Activated CD4-positive, alpha-beta memory T cell treated with anti-CD3 and anti-CD28 coated beads, Interleukin-2, amount 10 ng/mL, durations not matched to agents 7 days and 5 days (primary cell): ENCODE measurements at places on chromosomes 13 and 19. TPM values are rescaled to one million over a fixed set of nuclear protein-coding genes. Genes with fewer than 3 reads are reported as not detected.

DNA sequence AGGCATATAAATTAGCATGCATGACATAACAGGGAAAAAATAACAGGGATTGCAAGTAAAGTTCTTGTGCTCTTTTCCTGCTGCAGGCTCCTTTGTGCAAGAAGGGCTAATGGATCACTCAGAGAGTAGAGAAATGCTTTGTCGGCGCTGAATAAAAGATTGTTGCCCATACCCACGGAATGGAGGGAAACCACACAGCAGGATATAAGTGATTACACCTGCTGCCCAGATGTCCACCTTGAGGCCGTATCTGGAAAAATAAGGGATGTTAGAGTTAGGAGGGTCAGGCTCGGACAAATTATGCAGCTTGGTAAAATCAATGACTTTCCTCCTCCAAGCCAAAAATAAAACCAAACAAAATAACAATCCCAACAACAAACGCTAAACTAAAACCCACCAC is 322.3 kb downstream of the DCLK1 start:
- no peaks in the 10 kb centered on the region for H3K36me3 ChIP-seq
- no peak for DNase-seq
- H3K4me1 ChIP-seq: no peaks in the 10 kb centered on the region

DNA sequence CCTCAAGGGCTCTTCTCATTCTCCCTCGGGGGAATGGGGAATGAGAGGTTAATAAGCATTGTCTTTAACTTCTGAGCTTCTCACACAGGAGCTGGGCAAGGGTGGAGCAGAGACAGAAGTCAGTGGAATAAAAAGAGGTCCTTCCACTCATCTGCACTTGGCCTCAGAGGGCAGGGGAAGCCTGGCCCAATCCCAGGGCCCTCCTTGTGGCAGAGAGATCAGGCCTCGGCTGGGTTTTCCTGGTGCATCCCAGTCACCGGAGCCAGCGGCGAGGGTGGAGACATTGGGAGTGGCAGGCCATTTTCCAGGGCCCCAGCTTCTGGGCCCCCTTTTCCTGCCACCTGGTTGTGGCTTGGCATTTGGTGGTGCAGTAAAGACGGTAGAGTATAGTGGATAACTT is 10.6 kb downstream of the CALM3 start:
- DNase-seq: no peak
- H3K27ac ChIP-seq: peak overlapping the region; percentile 71
- peaks cover 48% of the 10 kb centered on the region for H3K36me3 ChIP-seq
- peaks cover 66% of the 10 kb centered on the region for H3K4me1 ChIP-seq
- H3K27me3 ChIP-seq: no peaks in the 10 kb centered on the region

- H3K4me1 ChIP-seq: no peaks in the 10 kb centered on the region
- no peaks in the 10 kb centered on the region for H3K36me3 ChIP-seq
- DNase-seq: no peak
- H3K27me3 ChIP-seq: no peaks in the 10 kb centered on the region
- no peak overlapping the region for H3K4me3 ChIP-seq
Observed at GRCh38 chr19:30386551-30387143, 14.5 kb downstream of the ZNF536 start.

DNA sequence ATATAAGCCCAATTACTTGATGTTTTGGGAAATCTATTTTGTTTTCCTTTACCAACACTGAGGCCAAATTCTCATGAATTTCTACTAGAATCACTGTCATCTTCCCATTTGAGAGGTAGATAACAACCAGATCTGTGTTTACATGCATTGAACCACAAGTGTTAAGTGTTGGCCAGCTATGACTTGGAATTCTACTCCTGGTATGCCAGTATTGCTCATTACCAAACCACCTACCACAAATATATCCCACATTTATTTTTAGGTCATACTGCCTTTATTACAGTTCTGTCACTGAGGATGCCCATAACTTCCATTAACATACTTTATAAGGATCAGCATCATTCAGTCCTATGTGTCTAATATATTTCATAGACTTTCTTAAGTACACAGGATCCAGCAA is 328.9 kb downstream of the DIAPH3 start:
- DNase-seq: no peak
- H3K4me1 ChIP-seq: no peaks in the 10 kb centered on the region
- H3K36me3 ChIP-seq: no peaks in the 10 kb centered on the region
- no peak overlapping the region for H3K27ac ChIP-seq

DNA sequence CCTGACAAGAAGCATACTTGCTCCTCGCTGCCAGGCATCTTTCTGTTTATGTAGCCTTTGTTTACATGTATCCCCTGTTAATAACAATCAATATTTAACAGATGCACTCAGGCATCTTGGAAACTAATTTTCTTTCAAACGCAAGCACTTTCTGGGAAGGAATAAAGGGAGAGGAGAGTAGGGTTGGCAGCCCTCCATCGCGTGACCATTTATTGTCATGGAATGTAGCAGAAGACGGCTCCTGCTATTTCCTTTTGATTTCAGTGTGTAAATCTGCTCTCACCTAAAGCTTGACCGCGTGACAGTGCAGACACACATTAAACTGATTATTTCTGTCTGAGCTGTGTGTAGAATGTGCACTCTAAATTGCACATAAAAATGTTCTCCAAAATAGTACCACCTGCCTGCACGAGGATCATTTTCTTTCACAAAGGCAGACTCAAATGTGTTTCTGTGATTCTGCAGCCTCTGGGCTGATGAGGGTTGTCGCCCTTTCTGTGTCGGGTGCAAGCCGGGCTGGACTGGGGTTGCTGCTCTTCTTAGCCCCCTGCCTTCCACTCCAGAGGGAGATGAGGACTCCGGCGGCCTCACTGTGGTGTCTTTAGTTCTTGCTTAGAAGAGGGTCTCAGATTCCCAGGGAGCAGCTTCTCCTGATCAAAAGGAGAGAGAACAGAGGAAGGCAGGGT is 223.5 kb upstream of the MAB21L1 start:
- no peak overlapping the region for H3K27ac ChIP-seq
- no peak for DNase-seq
- no peaks in the 10 kb centered on the region for H3K36me3 ChIP-seq
- H3K27me3 ChIP-seq: no peaks in the 10 kb centered on the region
- H3K4me3 ChIP-seq: no peak overlapping the region

The GRIN2D gene
- total RNA-seq: 0.18 TPM

The MIER2 gene
- 20.8 TPM for total RNA-seq
